ENCODE measurements at places on chromosomes 5 and 9. TPM values are rescaled to one million over a fixed set of nuclear protein-coding genes. Genes with fewer than 3 reads are reported as not detected.

OBP2B gene
- polyA plus RNA-seq, result not detected

DNA sequence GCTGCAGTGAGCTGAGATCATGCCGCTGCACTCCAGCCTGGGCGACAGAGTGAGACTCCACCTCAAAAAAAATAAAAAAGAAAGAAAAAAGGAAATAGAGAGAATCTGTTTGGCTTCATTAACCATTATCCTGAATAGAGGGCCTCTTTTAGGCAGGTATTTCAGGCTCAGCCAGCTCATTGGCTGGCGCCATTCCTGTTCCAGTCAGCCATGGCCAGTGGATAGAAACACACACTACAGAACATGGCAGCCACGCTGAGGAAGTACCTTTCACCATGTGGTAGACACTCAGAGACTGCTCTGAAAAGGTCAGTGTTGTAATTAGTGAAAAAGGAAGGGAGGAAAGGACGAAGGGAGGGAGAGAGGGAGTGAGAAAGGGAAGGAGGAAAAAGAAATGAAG, 340.0 kb upstream of the ACTBL2 start:
- DNase-seq, result no peak

DNA sequence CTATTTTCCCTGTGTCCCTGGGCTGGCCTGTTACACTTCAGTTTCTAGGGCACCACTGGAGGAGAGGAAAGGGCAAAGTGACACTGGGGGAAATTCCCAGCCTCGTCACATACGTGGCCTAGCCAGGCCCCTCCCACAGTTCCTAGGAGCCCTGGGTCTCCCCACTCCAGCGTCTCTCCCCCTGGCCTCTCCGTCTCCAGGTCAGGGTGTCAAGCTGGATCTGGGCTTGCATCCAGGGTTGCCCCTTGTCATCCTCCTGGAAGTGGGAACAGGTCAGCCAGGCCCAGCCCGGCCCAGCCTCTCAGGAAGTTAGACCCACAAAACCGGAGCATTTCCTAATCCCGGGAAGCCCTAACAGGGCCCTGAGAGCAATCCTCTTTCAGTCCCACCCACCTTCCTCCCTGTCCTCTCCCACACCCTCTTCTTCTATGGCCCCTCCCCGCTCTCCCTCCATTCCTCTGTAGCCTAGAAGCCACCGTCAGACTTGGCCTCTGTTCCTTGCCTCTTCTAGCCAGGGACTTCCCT, 4.7 kb upstream of the TNIP1 start:
- DNase-seq, result no peak

OTP gene
- not detected for polyA plus RNA-seq

- no peak for DNase-seq
These were observed 157.6 kb downstream of the TTC39B start for GRCh38 chr9:15149450-15149849.

PLPP7 gene
- polyA plus RNA-seq, result 2.5 TPM

MATR3 gene
- polyA plus RNA-seq, result 822 TPM

- no peak for DNase-seq
These were observed 120.6 kb downstream of the KIF4B start for GRCh38 chr5:155134130-155134529.

SPINK7 gene
- 0.27 TPM for polyA plus RNA-seq

DNA sequence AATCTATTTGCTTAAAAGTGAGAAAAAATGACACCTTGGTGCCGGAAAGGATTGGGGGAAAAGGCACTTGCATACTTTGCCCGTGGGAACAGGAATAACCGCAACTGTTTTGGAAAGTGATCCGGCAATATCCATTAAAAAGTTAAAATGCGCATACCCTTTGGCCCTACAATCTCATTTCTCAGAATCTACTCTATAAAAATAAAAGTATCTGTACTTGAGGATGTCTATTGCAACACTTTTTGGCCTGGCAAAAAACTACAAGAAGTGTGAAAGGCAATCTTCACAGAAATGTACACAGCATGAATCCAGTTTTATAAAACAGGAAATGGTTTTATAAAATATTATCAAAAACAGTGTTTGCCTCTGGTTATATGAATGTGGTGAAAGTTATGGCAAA, 58.3 kb upstream of the NFIL3 start:
- no peak for DNase-seq

APBA1 gene
- polyA plus RNA-seq, result 17.6 TPM

- no peak for DNase-seq
These were observed 27.2 kb upstream of the KLF9 start for GRCh38 chr9:70441622-70442021.

DNA sequence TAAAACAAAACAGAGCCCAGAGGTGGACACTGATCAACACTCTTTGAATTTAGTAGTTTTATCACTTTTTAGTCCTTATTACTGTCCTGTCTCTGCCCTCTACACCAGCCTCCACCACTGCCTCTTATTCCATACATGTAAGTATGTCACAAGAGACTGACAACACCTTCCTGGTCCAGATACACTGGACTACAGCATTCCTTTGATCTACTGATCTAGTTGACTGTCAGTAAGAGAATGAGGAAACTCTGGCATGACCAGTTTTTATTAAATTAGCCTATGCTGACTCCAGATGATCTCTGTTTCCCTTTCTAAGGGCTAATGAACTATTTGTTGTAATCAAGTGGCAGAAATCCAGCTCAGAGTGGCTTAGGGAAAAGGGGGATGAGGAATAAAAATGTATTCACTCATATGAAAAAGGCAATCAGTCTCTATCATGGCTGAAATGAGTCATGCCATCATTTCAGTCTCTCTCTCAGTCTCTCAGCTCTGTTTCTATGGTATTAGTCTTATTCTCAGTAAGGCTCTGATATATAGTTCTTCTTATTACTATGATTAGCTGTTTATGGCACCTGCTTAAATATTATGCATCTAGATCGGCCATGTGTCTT, 5.5 kb downstream of the ARHGEF37 start:
- no peak for DNase-seq

LCN2 gene
- 0.79 TPM for polyA plus RNA-seq

GKAP1 gene
- polyA plus RNA-seq, result 18.4 TPM

All from right renal cortex interstitium (tissue), 3 donors.